SW480 (cell line): ENCODE measurements at places on chromosomes 3 and 15.

- no peak for DNase-seq
Measured at GRCh38 chr15:86591158-86591557, 511.5 kb downstream of the AGBL1 start.

DNA sequence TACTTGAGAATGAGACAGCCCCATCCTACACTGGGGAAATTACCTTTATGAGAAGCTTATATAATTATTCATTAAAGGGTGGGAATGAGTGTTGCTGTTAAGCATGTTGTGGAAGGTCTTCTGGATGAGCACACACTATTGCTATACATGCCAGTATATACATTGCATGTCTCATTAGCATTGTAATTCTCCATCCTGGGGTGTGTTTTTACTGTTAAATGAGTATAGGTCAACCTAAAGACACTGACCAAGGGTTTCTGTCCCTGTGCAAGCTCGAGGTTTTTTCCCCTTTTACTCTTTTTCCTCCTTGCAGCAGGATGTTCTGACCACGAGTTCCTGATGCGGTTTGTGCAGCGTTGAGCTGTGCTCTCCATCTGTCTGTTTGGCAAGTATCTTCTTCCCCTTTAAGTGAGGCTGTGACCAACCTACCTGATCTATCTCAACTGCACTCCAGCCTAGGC lies 7.2 kb upstream of the IVD start:
- DNase-seq: no peak

- no peak for DNase-seq
Measured at GRCh38 chr3:191568206-191568605, 107.2 kb downstream of the PYDC2 start.

GRCh38 chr3:109642025-109642424 lies 304.7 kb upstream of the DPPA4 start:
- DNase-seq: no peak

DNA sequence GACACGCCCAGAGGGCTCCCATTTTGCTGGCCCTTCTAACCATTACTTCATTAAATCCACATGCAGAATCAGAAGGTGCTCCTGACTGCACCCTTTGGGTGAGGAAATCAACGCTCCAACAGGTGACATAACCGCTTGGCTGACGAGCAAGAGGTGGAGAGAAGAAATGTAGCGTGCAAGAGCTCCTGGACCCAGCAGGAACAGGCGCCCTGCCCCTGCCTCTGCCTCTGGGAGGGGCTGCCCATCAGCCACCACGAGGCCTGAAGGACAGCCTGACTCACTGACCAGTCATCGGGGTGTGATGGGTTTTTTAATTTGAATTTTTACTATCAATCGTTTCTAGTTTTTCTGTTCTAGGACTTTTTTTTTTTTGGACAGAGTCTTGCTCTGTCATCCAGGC lies 218.2 kb downstream of the ADAMTS17 start:
- no peak for DNase-seq

DNA sequence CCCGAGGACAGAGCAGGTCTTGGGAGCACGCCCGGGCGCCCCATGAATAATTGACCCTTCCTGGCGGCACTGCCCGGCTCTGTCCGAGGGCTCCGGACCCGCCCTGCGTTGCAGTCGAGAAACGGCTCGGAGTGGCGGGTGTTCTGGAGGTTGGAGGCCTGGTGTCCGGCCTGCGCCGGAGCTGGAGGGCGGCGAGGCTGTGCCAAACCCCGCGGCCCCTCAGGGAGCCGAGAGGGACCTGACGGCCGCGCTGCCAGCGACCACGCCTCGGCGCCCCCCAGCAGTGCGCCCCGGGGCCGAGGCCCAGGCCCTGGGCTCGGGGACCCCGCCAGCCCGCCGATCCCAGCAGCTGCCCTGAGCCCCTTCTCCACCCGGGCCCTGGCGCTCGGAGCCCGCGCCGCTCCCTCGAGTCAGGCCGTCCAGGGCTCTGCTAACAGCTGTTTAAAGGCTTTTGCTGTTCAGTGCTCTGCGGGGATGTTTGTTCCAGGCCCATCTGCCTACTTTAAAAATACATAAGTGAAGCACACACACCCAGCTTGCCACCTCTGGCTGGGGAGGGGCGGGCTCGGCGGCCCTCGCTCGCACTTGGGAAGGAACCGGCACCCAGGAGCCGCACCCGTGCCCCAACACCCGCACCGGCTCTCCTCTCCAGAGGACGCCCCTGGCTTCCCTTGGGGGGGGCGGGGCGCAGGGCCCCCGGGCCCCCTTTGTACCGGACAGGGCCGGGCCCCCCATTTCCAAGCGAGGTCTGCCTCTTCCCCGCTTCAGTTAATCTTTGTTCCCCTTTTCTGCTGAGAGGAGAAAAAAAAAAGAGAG lies 730 bp upstream of the ZNF710 start:
- no peak for DNase-seq

- peak; percentile 95 for DNase-seq
Measured at GRCh38 chr3:134374105-134374790, at the start of gene AMOTL2. AMOTL2 (minus strand) TSS chr3:134374447; CDS start chr3:134371433, 3,014 bp downstream.

GRCh38 chr3:54137311-54137710 lies 15.0 kb downstream of the CACNA2D3 start:
- DNase-seq: no peak

DNA sequence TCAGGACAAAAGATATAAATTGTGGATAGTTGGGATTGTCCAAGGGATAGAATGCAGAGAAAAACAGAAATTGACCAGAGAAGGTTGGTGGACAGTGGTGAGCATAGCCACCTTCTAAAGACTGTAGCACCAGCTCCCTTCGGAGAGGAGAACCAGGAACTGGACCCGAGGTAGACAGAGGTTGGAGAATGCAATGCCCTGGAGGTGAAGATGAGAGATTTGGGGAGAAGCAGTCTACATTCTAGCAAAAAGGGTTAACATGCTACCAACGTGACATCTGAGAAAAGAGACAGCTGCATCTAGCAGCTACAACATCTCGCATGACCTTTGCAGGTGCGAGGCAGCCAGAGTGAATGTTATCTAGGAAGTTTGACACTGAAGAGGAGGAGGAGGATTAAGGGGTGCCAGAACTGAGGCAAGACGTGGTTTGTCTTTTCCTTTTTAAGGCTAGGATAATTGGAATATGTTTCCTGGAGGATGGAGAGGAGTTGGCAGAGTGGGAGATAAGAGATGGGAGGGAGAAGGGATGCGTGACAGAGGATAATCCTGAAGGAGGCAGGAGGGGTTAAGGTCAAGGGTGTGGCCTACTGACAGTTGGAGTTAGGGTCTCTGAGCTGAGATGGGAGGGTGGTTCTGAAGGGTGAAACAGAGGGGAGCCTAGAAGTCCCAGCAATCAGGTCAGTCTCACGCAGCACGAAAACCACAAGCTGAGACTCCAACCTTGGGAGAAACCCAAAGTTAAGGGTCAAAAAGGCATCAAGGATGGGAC lies 103.7 kb upstream of the NR2E3 start:
- DNase-seq: no peak

DNA sequence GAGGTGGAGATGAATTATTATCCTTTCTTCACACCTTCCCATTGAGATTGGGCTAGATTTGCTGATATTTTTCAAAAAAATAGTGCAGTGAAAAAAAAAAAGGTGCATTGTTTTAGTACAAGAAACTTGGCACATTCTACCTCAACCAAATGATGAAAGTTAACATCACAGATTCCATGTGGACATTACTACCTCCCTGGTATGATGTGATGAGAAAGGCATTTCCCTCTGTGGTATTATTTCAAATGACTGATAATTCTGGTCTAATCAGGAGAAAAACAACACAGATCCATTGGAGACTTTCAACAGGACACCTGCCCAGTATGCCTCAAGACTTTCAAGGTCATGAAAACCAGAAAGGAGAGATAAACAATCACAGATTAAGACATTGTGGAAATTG lies 313.4 kb downstream of the BCHE start:
- no peak for DNase-seq

- no peak for DNase-seq
Measured at GRCh38 chr15:26773067-26773877, 406 bp upstream of the GABRB3 start.

DNA sequence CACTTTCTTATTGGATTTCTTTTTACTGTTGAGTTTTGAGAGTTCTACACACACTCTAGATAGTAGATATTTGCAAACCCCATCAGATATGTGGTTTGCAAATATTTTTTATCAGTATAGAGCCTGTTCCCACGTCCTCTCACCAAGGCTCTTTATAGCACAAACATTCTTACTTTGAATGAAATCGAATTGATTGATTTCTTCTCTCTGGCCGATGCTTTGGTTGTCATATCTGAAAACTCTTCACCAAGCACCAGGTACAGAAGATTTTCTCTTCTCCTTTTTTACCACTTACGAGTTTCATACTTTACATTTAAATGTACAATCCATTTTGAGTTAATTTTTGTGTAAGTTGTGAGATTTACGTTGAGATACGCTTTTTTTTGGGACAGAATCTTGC lies 163.4 kb downstream of the PTPRG start:
- no peak for DNase-seq

DNA sequence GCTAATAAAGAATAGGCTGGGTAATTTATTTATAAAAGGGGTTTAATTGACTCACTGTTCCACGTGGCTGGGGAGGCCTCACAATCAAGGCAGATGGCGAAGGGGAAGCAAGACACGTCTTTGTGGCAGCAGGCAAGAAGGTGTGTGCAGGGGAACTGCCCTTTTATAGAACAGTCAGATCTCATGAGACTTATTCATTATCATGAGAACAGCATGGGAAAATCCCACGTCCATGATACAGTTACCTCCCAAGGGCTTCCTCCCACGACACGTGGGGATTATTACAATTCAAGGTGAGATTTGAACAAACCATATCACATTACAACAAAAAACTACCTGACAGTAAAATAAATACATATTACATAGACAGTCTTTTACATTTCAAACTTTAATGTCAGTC lies 414.9 kb downstream of the NAALADL2 start:
- no peak for DNase-seq

- DNase-seq: no peak
Measured at GRCh38 chr15:83057696-83058376, 9.2 kb downstream of the BTBD1 start.

DNA sequence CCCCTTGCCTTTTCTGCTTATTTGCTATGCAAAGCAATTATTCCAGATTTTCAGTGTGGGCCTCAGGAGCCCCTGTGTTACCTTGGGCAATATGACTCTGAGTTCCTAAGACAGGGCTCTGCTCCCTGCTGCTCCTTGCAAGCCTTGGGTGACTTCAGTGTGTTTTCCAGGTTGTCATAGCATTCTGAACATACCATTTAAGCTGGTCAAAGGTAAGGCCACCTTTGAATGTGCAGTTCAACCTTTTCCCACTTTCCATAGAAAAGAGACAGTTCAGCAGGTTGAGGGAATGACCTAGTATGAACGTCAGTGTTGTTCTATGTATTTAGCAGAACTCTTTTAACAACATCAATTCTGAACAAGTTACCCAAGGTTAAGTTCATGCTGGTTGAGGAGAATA lies 302.2 kb downstream of the PTPRG start:
- no peak for DNase-seq

DNA sequence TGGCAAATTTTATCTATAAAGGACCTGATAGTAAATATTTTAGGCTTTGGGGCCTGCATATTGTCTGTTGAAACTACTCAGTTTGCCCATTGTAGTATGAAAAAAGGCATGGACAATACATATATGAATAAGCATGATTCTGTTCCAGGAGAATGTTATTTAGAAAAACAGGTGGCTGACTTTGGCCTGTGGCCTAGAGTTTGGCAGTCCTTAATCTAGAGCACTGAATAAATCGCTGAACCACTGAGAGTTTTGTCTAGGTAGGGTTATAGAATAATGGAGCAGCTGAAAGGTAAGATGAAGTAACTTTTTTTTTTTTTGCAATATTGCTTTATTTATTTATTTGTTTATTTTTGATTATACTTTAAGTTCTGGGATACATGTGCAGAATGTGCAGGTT lies 75.0 kb downstream of the LRRC49 start:
- no peak for DNase-seq
